ENCODE measurements at places on chromosomes 3 and 15.

DNA sequence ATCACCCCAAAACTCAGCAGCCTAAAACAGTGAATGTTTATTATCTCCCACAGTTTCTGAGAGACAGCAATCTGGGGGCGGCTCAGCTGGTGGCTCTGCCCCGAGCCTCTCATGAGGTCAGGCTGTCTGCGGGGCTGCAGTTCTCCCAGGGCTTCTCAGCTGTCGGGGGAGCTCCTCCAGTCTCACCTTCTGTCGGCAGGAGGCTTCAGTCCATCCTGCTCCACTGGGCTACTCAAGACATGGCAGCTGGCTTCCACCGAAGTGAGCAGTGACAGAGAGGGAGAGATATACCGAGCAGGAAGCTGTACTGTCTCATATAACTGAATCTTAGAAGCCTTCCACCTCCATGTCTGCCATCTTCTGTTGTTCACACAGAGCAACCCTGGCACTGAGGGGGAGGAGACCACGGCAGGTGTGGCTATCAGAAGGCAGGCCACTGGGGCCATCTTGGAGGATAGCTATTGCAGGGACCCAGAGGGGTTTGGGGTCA is 72.8 kb upstream of the ITGA11 start:
- no peak for DNase-seq

- DNase-seq, result peak; percentile 89
These were observed 58.5 kb downstream of the CMSS1 start for GRCh38 chr3:99875929-99876841.

- DNase-seq, result peak; percentile 67
These were observed 48.8 kb upstream of the PRTG start for GRCh38 chr15:55791551-55792400.

- DNase-seq, result no peak
These were observed 257.0 kb upstream of the UBE2E1 start for GRCh38 chr3:23548706-23549105.

GRCh38 chr3:38728008-38728407 is 78.5 kb upstream of the SCN5A start:
- no peak for DNase-seq

- no peak for DNase-seq
These were observed 64.0 kb downstream of the CHRD start for GRCh38 chr3:184443831-184444230.

- no peak for DNase-seq
These were observed 668.8 kb upstream of the ADAMTS9 start for GRCh38 chr3:65356331-65357248.

DNA sequence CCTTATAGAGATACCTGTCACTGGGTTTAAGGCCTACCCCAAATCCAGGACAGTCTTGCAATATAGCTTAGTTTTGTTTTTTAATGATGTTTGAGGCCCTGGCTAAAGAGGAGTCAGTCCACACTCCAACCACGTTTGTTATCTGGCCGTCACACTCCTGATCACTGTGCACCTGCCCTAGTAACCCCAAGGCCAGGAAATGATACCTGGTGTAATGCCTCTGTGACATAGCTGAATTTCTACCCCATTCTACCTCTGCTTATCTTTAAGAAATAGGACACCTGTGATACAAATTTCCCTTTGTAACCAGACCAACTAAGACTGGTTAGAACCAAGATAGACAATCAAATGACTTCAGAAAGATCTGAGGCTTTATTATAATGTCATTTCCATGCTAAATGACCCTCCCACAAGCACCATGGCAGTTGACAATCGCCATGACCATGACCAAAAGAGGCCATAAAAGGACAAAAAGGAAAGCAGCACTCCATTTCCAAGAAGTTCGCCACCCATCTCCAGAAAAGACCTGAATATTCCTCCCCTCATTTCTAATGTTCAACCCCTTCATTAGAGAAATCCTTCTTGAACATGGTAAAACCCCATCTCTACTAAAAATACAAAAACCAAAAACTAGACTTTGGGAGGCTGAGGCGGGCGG is 4.8 kb upstream of the RTP3 start:
- no peak for DNase-seq
